ENCODE measurements at places on chromosomes 6 and 20. TPM values are rescaled to one million over a fixed set of nuclear protein-coding genes. Genes with fewer than 3 reads are reported as not detected.

SNRPB gene
- 481 TPM for total RNA-seq

DNA sequence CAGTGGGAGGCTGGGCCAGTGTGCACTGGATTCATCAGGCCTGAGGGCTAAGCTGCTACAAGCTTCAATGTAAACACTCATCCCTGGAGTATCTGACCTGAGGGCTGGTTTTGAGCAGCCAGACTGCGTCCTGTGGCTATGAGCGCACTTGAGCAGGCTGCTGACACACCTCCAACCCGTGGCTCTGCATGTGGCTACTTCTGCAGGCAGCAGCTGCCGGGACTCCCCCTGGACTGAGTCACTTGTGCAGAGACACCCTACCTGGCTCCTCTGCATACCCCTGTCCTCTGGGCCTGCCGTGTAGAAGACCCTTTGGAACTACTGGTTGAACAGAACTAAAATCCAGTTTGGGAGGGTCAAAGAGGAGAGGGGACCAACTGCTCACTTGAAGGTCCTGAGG lies 172.0 kb downstream of the SCP2D1 start:
- no peak for DNase-seq

PHACTR1 gene
- total RNA-seq: 0.58 TPM

- DNase-seq: no peak
These were observed 104.2 kb downstream of the PREX1 start for GRCh38 chr20:48723308-48724264.

DNA sequence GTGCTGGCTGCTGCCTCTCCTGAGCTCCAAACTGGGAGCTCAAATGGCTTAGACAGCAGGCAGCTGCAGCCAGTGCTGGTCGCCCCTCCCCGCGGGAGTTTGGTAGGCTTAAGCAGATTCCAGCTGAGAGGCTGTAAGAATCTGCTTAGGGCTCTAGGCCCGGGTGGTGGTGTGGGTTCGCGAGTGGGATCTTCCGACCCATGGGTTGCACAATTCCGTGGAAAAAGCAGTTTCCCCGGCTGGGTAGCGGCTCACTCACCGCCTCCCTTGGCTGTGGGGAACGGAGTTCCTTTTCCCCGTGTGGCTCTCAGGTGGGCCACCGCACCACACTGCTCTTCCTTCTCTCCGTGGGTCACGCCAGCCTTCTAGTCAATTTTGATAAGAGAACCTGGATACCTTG lies 232.5 kb downstream of the PKHD1 start:
- DNase-seq: no peak

DNA sequence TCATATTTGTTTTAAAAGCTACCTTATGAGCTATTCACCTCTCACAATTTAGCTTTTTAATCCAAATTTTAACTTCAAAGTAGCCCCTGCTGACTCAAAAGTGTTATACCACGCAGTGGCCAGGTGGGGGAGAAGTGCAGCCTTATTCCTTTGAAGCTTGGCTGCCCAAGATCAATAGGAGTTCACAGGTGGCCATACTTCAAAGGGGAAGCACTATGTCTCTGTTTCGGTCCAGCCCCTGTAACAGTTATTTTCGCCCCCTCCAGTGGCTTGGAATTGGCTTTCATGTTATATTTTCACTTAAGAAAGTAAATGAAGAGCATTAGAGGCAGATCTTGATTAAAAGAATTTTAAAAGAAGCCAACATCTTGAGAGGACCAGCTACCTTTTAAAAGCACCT lies 608.4 kb downstream of the EPHA7 start:
- DNase-seq: peak; percentile 4

GRCh38 chr6:148572676-148573335 lies 174.0 kb upstream of the UST start:
- no peak for DNase-seq

ABHD16A gene
- total RNA-seq: 33.3 TPM

DNA sequence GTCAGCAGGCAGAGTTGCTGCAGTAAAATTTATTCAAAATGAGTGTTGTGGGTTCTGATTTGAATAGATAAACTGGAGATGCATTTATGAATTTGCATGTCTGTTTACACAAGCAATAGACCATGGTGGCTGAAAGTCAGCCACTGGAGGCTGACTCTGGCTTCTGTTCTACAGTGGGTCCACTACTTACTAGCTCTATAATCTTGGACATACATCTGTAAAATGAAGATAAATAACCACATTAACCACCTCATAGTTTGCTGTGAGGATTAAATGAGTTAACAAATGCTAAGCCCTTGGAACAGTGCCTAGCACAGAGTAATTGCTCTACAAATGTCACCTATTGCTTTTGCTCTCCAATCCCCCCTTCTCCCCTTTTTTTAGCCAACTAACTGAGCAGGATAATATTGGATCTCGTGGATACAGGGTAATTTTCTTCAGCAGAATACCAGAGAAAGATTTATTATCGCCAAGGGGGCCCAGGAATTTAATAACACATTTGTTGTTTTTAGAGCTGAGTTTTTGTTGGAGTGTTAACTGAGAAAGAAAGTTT lies 1.4 kb upstream of the PM20D2 start:
- no peak for DNase-seq

OVOL2 gene
- not detected for total RNA-seq

GRCh38 chr20:36390719-36391415 lies 84.7 kb downstream of the DLGAP4 start:
- no peak for DNase-seq

GRCh38 chr20:33119725-33120720 lies 40.6 kb downstream of the BPIFB4 start:
- DNase-seq: no peak
